ENCODE measurements at places on chromosomes 3 and 15.

DNA sequence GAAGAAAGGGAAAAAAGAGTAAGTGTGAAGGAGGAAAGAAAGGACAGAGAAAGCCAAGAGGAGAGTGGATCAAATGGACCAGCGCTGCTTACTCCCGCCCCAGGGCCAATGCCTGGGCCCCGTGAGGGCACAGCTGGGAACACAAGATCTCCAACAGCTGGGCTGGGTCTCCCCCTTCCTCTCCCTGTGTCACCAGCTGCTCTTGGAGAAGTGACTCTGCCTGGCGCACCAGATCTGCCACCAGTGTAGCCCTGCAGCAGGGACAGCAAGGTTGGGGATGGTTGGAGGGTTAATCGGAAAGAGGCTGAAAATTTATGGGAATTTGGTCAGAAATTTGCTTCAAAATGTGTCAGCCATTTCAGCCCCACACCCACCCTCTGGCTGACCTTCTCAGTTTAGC is 8.4 kb downstream of the CDAN1 start:
- no peak for DNase-seq

DNA sequence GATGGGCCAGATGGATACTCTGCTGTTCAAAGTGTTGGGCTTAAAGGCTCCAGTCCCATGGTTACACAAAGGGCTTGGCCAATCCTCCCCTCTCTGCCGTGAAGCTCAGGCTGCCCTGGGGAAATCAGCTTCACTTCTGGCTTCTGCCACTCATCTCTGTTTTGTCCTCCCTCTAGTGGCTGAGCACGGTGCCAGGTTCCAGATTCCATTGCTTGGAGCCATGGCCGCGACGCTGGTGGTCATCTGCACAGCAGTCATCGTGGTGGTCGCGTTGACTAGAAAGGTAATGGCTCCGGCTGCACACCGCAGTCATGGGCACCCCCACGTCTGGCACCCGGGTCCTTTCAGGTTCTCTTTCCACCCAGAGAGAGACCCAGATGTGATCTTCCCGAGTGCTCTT is 5.6 kb downstream of the TIGIT start:
- DNase-seq: no peak

GRCh38 chr3:8529181-8529637 is 27.6 kb downstream of the LMCD1 start:
- DNase-seq: no peak

DNA sequence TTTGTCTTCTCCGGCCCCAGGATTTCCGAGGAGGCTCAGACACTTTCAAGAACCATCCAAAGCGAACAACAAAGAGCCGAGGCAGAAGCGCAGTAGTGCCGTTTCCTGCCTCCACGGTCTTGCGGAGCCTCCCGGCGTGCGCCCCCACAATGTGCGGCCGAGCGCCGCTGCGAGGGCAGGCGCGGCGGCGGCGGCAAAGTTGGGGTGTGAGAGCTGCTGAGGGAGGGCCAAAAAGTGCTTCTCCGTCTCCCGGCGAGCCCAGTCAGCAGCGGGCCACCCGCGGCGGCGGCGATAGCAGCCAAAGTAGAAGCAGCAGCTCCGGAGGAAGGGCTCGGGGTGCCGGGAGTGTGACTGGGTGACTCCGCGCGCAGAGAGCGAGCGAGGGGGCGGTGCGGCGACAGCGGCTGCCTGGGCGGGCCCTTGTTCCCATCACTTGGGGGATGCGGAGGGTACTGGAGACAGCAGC is 749.1 kb downstream of the ROBO1 start:
- DNase-seq: peak; percentile 83

- no peak for DNase-seq
Measured at GRCh38 chr3:30122359-30122758, 484.0 kb upstream of the TGFBR2 start.

DNA sequence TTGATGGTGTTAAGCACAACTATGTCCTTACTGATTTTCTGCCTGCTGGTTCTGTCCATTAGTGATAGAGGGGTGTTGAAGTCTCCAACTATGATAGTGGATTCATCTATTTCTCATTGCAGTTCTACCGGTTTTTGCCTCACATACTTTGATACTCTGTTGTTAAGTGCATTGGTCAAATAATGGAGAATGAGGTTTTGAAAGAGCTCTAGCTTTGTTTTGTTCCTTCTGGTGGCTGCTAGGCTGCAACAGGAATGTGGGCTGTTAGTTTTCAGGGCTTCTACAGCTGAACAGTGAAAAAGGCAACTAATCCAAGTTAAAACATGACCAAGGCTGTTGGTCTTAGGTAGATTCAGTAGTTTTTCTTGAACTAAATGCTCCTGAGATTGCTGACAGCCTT is 62.6 kb downstream of the BTD start:
- DNase-seq: no peak

DNA sequence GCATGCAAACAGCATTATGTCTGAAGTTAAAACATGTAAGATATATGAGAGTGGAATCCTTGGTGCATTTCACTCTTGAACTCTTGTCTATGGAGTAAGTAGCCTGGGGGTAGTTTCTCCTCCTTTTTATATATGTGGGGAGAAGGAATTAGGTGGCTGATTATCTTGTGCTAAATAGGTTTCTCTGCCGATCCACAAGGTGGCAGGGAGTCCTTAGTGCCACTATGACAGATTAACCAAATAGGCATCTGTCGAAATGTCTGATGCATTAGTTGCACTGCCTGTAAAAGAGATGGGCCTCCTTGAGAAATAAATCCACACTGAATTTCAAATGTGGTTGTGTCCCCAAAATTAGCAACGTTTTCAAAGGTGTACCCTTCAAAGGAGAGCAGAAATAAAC is 170.1 kb downstream of the CNTN4 start:
- no peak for DNase-seq

GRCh38 chr3:135232226-135232625 is 437.2 kb downstream of the EPHB1 start:
- no peak for DNase-seq

GRCh38 chr15:70690491-70691276 is 72.7 kb downstream of the UACA start:
- DNase-seq: no peak

GRCh38 chr15:73052653-73053397 is 562 bp downstream of the NEO1 start:
- peak; percentile 83 for DNase-seq

DNA sequence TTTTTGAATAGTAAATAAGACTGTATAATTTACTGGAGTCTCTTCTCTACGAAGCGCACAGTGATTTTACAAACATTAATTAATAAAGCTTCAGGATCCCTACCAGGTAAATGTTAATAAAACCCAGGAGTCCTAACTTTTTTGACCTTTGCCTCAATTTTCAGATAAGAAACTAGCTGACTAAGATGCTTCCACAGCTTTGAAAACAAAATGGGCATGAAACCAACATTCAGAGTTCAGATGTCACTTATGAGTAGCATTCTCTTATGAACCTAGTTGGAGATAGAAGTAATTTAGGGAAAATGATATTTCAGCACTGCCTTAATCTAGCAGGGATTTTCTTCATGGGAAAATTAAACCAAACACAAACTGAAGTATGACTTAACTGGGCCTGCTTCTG is 13.0 kb upstream of the FHIT start:
- no peak for DNase-seq

GRCh38 chr15:76904461-76905012 is 603 bp downstream of the SCAPER start:
- peak; percentile 83 for DNase-seq

GRCh38 chr15:82047453-82048400 is 1.9 kb upstream of the MEX3B start:
- DNase-seq: no peak

DNA sequence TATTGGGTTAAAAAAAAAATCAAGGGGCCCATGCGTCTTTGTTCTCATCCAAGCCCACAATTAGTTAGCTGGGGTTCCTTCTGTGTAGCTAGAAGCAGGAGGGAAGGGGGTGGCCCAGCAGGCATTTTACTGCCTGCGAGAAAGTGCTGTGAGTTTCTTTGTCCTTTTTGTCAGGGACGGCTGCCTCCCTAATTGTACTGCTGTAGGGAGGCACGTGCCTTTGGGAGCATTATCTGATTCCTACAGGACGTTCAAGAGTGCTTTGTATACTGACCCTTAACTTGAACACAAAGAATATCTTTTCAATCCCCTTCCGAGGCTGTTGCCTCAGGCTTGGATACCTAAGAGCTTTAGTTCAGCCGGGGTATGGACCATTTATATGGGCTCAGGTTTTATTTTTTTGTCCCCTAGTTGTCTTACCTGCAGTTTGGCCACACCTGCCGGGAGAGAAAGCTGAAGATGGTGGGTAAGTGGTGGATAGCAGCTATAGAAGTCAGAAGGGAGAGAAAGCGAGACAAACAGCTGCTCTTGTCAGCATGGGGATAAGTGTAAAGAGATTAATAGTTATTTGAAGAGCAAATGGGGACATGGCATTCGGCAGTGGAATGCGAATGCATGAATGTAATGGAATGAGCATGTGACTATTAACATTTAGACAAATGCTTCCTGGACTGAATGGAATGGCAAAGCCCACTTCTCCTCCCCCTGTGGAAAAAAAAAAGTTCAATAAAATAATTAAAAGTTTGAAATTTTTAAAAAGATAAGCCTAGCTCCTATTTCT is 175.2 kb downstream of the TP63 start:
- peak; percentile 53 for DNase-seq

GRCh38 chr3:127222664-127223063 is 29.7 kb downstream of the PRR23E start:
- no peak for DNase-seq

DNA sequence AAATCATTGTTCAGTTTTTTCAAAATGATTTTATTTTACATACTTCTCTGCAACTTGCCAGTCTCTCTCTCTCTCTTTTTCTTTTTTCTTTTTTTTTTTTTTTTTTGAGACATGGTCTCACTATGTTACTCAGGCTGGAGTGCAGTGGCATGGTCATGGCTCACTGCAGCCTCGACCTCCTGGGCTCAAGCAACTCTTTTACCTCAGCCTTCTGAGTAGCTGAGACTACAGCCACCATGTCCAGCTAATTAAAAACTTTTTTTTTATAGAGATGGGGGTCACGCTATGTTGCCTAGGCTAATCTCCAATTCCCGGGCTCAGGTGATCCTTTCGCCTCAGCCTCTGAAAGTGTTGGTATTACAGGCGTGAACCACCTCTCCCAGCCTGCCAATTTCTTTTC is 12.1 kb upstream of the ARID3B start:
- DNase-seq: no peak

DNA sequence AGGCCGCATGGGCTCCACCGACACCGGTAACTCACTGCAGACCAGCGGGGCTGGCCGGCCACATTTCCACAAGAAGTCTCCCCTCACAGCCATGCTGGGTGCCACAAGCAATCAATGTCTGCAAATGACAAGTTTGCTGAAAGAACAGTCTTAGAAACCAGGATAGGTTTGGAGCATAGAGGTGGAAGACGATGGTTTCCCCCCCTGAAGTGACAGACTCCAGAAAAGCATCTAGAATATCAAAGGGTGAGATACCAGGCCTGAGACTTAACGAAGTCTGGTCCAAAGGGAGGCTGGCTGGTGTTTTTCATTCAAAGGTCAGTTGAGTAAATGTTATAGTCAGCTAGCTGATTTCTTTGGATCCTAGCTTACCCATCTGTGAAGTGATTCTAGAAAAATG is 50.0 kb upstream of the WNT5A start:
- DNase-seq: no peak

DNA sequence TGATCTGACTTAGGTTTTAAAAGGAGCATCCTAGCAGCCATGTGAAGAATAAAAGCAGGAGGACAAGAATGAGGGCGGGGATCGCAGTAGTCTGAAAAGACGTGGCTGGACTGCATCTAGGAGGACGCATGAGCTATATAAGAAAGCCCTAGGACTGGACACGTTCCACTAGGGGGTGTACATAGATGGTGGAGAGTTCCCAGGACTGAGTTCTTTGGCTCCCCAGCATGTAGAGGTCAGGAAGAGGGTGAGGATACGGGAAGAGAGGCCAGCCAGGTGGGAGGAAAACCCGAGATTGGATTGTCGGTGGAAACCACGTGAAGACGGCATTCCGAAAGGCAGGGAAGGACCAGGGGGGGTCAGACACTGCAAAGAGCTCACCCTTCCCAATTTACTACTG is 64.2 kb upstream of the CFAP161 start:
- DNase-seq: no peak

DNA sequence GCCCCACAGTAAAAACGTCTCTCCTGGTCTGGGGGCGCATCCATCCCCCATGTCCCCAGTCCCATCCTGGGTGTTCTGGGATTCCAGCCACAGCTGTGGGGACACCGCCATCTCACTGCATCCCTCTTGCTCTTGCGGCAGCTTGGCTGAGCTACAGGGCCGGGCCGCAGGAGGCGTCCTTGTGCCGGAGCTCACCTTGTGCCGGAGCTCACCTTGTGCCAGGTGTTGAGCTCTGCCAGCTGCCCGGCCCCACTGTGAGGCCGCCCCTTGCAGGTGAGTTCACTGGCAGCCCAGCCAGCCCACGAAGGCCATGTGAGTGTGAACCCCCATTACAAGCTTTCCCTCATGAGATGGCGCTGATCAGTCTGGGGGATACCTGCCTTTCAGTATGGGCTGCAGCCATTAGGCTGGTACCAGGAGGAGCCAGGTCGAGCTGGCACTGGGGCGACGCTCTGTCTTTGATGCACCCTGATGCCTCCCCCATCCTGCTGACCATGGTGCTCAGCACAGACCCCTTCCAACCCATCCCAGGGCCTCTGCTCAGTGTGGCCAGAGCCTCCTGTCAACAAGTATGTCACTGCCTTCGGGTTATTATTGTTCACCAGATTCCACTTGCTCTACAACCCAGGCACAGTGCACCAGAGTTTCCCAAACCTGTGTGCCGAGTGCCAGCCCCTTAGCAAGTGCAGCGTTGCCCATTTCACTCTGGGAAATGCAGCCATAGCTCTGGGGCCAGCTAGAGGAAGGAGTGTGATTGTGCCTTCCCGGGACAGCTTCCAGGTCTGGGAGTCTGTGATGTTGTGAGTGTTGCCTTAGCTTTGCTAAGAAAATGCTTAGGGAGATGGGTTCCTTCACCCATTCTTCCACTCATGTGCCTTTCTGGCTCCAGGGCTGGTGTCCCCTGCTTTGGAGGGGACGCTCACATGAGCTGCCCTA is 105.7 kb downstream of the APBA2 start:
- DNase-seq: no peak

DNA sequence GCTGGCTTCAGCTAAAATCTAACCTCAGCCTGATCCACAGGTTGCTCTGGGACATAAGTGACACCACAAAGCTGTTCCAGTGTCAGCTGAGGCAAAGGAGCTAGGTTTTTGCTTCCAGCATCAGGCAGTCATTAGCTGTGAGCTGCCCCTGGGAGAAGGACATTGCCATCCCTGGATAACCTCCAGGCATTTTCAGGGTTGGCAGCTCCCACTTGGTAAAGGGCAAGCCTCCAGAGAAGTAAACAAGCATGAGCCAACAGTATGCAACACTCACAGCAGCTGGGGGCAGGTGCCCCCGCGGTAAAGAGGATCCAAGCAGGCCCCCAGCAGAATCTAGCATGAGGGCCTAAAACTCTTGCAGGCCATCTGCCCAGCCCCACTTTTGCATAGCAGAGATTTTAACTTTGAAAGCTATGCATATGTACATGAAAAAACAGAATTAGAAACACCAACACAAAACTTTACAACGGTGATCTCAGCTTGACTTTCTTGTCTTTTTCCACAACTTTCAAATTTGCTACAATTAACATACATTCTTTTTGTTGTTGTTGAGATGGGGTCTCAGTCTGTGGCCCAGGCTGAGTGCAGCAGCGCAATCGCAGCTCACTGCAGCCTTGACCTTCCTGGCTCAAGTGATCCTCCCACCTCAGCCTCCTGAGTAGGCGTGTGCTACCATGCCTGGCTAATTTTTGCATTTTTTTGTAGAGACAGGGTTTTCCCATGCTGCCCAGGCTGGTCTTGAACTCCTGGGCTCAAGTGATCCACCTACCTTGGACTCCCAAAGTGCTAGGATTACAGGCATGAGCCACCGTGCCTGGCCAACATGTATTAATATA is 83.8 kb upstream of the TPM1 start:
- no peak for DNase-seq
